Right renal cortex interstitium (tissue), 3 donors: ENCODE measurements at places on chromosomes 7 and 10. TPM values are rescaled to one million over a fixed set of nuclear protein-coding genes. Genes with fewer than 3 reads are reported as not detected.

The TFPI2 gene
- polyA plus RNA-seq: 13.7 TPM

The CFAP43 gene
- polyA plus RNA-seq: 14.6 TPM

DNA sequence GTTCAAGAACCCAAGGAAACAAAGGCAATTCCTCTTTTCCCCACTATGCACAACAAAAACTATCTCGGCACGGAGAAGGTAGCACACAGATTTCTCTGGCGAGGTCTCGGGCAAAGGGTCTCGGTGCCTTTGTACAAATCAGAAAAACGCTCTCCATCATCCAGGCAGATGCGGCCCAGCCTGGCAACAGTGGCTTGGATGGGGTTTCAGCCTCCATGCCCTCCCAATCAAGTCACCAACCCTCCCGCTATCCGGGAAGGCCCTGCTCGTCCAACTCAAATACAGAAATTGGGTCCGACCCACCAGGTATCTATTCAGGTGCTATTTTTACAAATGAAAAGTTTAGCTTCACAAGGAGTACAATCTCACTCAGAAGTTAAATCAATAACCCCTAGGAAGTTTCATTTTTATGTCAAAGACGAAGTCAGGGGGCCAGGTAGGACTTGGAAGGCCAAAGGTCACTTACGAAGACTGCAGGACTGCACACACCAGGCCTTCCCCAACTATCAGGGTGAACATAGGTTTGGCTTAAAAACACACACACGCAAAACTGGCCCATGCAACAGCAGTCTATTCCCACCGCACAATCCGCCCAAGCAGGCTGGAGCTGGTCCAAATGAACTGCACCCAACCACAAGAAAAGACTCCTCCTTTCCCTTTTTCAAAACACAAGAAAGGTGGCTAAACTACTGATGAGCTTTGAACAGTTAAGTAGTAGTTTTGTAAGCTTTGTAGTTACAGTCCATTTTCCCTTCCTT is 43.0 kb downstream of the GNA12 start:
- no peak for DNase-seq

DNA sequence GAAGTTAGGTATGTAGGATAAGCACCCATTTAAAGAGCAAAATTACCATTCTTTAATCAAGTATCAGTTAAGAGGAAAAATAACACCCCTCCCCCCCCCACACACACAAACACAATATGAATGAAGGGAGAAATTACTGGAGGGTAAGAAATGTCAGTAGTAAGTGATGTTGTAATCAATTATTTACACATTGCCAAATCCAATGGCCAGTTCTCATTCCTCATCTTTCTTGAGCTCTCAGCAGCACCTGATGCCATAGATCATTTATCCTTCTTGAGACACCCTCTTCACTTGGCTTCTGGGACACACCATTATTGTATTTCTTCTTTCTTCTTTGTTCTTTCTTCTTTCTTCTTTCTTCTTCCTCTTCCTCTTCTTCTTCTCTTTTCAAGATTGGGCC is 33.7 kb upstream of the FAM3C start:
- DNase-seq: no peak

DNA sequence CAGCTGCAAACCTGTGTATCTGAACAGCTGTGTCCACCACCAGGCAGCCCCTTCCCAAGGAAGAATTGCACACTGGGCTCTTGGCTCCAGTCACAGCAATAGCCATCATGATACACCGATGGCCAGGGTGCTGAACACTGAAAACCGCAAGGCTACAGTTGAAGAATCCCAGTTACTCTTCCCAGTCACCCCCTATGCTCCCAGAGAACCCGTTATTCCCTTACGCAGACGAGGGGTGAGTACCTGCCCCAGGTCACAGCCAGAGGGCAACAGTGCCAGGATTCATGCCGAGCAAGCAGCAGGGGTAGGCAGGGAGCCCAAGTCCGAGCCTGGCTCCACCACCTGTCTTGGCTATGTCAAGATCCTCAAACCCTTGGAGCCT is 57.8 kb downstream of the RASGEF1A start:
- no peak for DNase-seq

The VWDE gene
- 5.1 TPM for polyA plus RNA-seq

The COL13A1 gene
- 19.5 TPM for polyA plus RNA-seq

- DNase-seq: no peak
These were observed 3.3 kb upstream of the LMOD2 start for GRCh38 chr7:123652406-123652805.

DNA sequence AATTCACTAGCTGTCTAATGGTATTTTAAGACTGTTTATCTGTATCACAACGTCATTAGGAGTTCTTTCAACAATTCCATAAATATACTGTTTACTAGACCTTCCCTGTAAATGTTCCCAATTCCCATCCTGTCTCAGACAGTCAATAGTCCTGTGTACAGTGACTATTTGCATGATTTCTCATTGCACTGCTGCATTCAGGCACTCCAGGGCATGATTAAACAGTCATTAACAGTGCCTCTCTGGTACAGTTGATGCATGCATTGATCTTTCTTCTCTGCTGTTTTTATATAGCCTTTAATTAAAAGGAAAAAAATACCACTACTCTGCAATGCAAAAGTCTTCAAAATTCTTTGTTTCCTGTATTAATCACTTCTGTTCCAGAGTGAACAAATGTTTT is 51.5 kb upstream of the MTURN start:
- no peak for DNase-seq

The NPY4R gene
- polyA plus RNA-seq: not detected

GRCh38 chr10:22851865-22852239 is 76.0 kb upstream of the ARMC3 start:
- DNase-seq: no peak

GRCh38 chr7:31000161-31000693 is 36.5 kb downstream of the GHRHR start:
- no peak for DNase-seq

DNA sequence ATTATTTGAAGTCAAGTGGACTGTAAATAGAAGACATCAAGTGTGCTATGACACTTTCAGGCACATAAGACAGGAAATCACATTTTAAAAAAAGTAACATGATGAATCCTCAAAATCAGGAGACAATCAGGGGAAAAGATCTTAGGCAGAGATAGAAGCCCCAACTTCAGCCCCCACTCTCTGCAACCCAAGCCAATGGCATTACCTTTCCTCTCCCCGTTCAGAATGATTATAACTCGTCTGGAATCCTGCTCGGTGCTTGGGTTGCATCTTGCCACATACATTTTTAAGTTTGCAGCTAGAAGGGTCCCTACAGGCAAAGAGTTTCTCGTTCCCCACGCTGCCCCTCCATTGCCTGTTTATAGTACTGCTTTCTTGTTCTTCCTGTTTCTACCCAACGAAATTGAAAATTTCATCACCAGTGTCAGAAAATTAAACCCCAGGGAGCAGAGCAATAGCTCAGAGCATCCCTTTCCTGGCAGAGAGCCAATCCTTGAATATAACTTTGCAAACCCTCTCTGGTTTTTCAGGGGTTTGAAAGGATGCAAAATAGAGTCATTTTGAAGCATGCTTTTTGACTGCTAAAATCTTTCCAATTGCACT is 260.5 kb upstream of the AOAH start:
- no peak for DNase-seq

DNA sequence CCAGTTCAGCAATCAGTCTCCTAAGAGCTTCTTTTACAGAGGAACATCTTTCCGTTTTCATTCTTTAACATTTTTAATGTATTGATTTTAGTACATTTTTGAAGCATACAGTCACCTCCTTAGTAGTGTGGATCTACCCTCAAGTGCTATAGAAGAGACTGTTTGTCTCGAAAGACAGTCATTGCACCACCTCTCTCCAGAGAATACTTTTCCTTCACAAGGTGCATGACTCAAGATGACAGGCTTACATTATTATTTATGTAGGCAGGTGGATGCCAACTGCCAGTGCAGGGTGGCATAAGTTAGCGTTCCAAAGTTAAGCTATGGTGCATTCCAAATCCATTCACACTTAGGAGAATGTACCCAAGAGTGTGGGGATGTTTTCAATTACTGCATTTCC is 71.8 kb downstream of the ZEB1 start:
- no peak for DNase-seq

- DNase-seq: no peak
These were observed 116.5 kb upstream of the EEPD1 start for GRCh38 chr7:36036590-36036989.

- no peak for DNase-seq
These were observed 16.9 kb upstream of the GPR146 start for GRCh38 chr7:1027242-1028043.

DNA sequence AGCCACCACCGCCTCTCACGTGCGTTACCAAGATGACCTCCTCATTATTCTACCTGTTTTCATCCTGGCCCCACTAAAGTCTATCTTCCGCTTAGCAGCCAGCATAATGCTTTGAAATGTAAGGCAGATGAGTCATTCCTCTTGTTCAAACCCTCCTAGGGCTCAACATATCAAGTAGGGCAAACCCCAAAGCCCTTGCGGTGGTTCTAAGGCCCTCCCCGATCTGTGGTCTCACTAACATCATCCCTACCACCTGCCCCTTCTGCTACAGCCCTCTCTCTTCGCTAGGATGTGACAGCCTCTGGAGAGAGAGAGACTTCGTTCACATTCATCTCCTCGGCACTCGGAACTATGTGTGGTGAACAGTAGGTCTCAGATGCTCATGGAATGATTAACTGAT is 94.8 kb downstream of the SVIL start:
- DNase-seq: no peak

DNA sequence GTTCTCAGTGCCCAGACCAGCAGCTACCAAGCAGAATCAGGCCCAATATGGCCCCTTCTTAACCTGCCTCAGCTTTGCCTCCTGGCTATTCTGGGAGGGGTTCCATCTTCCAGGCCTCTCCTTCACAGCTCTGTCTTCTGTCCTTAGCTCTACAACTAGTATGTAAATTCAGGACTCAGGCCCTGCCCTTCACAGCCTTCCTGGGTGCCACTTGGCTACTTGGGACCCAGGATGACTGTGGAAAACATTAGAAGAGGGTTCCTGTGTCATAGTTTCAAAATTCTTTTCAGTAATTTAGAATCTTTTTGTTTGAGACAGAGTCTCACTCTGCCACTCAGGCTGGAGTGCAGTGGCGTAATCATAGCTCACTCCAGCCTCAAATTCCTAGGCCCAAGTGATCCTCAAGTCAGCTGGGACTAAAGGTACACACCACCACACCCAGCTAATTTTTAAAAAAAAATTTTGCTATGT is 33.2 kb upstream of the PAPSS2 start:
- no peak for DNase-seq

GRCh38 chr10:96517284-96517683 is 3.6 kb upstream of the TLL2 start:
- no peak for DNase-seq

DNA sequence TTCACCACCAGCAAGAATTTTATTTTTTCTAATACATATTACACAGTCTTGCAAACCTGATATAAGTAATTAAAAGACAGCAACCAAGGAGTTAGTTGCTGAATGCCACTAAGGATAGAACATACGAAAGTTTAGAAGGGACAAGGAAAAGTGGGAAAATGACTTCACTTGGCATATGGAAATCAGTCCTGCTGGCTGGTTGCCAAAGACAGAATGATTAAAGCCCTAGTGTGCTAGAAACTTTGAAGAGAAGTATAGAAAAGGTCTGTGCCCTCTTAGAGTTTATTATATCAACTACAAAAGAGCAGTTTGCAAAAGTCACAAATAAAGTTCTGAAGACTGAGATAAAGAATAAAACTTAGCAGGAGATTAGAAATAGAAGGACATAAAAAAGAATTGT is 5.8 kb upstream of the YAE1 start:
- no peak for DNase-seq

DNA sequence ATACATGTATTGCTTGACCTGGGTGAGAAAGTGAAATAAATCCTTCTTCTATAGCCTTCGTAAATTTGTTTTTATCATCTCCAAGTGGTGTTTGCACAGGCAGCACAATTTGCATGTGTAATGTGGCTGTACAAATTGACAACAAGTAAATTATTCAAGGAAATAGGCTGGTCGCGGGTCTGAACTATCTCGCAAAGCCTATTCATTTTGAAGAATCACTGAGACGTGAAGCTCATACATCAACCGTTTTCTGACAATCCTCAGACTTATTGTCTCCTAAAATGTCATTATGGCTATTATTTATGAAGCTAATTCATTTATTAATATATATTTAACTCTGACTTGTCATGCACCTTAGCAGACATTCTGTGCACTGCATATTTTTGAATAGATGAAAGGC is 16.2 kb upstream of the FAM204A start:
- DNase-seq: no peak

DNA sequence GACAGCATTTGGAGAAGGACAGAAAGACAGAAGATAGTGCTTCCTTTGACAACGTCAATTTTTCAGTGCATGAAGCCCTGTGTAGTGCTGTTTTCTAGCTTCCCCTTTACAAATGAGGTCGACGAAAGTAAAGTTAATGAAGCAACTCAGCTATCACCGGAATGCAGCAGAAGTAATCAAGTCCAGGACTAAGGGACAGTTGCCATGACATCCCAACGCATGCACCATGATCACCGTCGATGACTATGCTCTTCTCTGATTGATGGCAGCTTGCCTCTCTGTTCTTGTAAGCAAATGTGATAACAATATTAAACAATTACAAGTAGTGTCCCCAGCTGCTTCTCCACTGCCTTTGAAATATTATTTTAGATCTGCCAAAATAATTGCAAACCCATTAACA is 205.8 kb downstream of the FRMD4A start:
- DNase-seq: peak; percentile 10

DNA sequence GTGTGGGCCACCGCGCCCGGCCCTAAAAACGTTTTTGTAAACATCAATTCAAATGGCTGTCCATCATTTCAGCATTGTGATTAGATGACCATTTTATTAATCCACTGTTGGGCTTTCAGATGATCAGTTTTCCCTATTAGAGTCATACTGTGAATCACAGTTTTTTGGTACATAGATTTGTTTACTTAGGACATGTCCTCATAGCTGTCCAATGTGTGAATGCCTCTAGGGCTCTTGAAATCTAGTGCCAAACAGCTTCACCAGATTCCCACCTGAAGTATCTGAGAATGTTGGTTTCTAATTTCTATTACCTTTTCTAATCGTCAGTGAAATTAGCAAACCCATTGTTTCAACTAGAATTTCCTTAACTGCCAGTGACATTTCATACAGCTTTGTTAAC is 66.8 kb downstream of the UPF2 start:
- no peak for DNase-seq

DNA sequence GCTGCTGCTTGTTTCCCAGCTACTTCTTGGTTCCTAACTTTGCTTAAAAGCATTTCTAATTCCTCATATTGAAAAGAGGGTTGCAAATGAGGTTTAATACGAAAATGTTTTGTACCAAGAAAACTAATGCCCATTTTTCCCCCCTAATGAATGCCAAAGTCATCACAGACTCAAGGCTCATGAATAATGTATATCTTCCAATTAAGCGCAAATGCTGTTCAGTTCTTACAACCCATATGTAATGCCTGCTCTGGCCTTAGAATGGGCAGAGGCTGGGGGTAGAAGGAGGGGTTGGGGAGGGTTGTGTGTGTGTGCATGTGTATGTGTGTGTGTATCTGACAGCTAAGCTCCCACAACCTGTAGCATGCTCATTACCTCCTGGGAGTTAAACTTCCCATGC is 901.7 kb downstream of the KCNMA1 start:
- no peak for DNase-seq

The FXYD4 gene
- polyA plus RNA-seq: 0.71 TPM

GRCh38 chr10:22631646-22632278 is 82.6 kb downstream of the PIP4K2A start:
- no peak for DNase-seq
